ENCODE measurements at places on chromosomes 2 and 18.

DNA sequence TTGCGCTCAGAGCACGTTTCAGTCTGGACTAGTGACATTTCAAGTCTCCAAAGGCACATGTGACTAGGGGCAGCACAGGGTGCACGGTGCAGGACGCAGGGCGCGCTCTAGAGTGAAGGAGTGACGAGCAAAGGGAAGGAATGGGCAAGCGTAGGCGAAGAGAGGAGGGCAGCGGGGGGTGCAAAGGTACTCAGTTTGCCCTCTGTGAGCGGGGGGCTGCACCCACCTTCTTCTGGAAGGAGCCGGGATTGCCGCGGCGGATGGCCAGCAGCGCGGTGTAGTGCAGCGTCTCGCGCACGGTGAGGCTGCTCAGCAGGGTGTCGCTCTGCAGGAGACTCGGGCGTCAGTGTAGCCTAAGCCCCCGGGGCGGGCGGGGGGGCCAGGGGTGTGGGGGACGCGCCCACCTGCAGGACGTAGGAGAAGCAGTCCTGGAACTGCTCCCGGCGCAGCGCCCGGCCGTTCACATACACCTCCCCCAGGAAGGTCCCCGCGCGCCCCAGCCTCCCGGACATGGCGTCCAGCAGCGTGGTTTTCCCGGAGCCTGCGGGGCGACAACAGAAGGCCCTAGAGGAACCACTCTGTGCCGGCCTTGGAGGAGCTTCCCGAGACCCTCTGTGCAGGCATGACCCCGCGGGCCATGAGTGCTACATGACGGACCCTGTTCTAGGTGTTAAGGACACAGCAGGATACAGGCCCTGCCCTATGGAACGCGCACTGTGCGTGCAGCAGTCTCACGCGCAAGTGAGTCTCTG lies 6.9 kb downstream of the ABCG5 start:
- no peaks in the 10 kb centered on the region for H3K36me3 ChIP-seq
- H3K4me1 ChIP-seq = peaks cover 5% of the 10 kb centered on the region
- H3K27me3 ChIP-seq = no peaks in the 10 kb centered on the region
- DNase-seq = no peak
- no peak overlapping the region for H3K27ac ChIP-seq

DNA sequence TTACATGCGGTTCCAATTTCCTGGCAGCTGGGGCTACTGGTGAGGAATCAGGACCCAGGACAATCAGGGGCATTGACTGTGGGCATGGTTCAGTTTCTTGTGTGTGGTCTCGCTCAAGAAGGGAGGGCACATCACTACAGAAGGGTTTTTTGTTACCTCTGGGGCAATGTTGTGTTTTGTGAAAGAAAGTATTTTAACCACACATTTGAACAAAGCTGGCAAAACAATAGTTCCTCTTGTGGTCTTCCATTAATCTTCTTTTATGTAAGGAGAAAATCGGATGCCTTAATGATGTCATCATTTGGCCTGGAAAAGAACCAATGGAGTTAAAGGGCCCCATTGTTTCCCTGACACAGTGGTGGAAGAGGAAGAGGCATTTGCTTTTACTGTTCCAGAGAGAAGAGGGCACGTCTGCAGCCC lies 197.4 kb downstream of the SH3BP4 start:
- H3K4me1 ChIP-seq = no peaks in the 10 kb centered on the region
- H3K36me3 ChIP-seq = no peaks in the 10 kb centered on the region
- H3K27me3 ChIP-seq = no peaks in the 10 kb centered on the region
- H3K27ac ChIP-seq = no peak overlapping the region
- H3K4me3 ChIP-seq = no peak overlapping the region

GRCh38 chr2:101287303-101287702 lies 21.2 kb downstream of the RNF149 start:
- no peak overlapping the region for H3K27ac ChIP-seq
- no peak overlapping the region for H3K4me3 ChIP-seq
- H3K27me3 ChIP-seq = no peaks in the 10 kb centered on the region
- no peaks in the 10 kb centered on the region for H3K4me1 ChIP-seq
- DNase-seq = no peak

DNA sequence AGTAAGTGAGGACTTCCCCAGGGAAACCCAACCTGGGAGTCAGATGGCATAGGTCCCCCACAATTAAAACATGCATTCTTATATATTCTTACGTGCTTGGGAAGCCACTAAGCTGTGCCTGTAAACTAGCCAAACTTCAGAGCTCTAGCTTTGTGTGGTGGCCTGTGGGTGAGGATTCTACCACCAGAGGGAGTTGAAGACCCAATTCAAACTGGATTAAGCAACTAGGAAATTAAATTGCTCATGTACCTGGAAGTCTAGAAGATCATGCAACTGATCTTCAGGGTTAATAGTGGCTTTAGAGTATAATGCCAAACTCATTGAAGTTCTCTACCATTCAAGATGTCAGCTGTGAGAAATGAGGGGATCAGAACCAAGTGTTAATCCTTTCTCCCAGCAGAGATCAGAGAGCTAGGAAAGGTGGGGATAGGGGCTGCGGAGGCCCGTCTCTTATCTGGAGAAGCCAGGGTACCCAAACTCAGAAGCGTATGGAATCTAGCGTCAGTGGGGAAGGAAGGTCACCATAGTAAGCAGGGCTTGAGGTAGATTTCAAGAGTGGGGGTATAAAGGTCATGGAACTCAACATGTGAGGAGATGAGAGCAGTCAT lies 53.2 kb upstream of the CCDC85A start:
- H3K4me3 ChIP-seq = no peak overlapping the region
- no peak overlapping the region for H3K27ac ChIP-seq
- no peaks in the 10 kb centered on the region for H3K27me3 ChIP-seq
- no peaks in the 10 kb centered on the region for H3K36me3 ChIP-seq
- no peaks in the 10 kb centered on the region for H3K4me1 ChIP-seq
- DNase-seq = no peak

GRCh38 chr18:56382541-56382940 lies 255.9 kb downstream of the TXNL1 start:
- no peak for DNase-seq
- no peaks in the 10 kb centered on the region for H3K36me3 ChIP-seq
- H3K4me1 ChIP-seq = no peaks in the 10 kb centered on the region

DNA sequence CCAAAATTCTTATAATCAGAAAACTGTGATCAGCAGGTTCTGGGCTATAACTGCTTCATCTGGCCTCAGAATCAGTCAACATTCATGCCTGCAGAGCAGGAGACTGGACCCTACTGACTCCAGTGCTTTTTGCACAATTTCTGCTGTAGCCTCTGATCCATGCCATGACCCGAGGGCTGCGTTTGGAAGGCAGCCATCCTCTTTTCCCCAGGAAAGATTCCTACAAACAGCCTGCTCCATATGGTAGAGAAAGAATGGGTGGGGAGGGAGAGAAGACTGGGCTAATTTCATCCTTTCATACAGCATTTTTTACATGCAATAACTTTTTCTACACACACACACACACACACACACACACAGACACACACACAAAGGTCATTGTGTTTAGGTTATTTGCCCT lies 133.0 kb upstream of the MMADHC start:
- H3K36me3 ChIP-seq = no peaks in the 10 kb centered on the region
- H3K4me3 ChIP-seq = no peak overlapping the region
- no peaks in the 10 kb centered on the region for H3K27me3 ChIP-seq
- H3K4me1 ChIP-seq = no peaks in the 10 kb centered on the region
- DNase-seq = no peak

Data from ascending aorta (tissue), 2 donors.